Renal cortical epithelial cell (primary cell): ENCODE measurements at places on chromosomes 1 and 21. TPM values are rescaled to one million over a fixed set of nuclear protein-coding genes. Genes with fewer than 3 reads are reported as not detected.

Gene KIAA1614
- 5.9 and 10.7 TPM in 2 replicates for total RNA-seq

- no peak for DNase-seq
Observed at GRCh38 chr21:44326716-44327602, 12.2 kb downstream of the CFAP410 start.

Gene KIF2C
- 0.94 and 15.5 TPM in 2 replicates for total RNA-seq

- no peak for DNase-seq
Observed at GRCh38 chr1:1627261-1627828, 4.6 kb upstream of the MMP23B start.

DNA sequence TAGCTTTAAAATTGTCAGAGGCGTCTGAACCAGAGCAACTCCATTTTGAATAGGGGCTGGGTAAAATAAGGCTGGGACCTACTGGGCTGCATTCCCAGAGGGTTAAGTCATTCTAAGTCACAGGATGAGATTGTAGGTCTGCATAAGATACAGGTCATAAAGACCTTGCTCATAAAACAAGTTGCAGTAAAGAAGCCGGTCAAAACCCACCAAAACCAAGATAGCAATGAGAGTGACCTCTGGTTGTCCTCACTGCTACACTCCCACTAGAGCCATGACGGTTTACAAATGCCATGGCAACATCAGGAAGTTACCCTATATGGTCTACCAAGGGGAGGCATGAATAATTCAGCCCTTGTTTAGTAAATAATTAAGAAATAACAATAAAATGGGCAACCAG, 143.6 kb downstream of the GABPA start:
- peak; percentile 83 for DNase-seq

Gene FOXD2
- 0.15 TPM in 1 of 2 replicates, not detected in the other for total RNA-seq

DNA sequence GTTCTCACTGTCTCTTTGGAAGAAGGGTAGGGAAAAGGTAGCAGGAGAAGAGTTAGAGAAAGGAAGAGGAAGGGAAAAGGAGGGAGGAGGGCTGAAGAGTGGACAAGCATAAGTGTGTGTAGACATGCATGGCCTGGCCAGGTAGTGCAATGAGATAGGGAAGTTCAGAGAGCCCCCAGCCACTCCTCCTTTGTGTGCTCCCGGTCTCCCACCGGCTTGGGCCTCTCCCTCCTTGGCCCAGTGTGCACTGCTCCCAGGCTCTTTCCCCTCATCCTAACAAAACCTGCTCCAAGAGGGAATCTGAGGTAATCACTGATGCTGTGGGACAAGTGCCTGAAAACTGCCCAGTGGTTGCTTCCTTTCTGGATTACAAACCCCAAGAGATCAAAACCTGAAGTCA, 10.3 kb upstream of the LEMD1 start:
- no peak for DNase-seq

Gene FCRL2
- not detected in 2 replicates for total RNA-seq

GRCh38 chr1:74771913-74772515, 39.1 kb downstream of the TYW3 start:
- peak; percentile 54 for DNase-seq

- DNase-seq: no peak
Observed at GRCh38 chr1:245310571-245311531, 156.1 kb downstream of the KIF26B start.

DNA sequence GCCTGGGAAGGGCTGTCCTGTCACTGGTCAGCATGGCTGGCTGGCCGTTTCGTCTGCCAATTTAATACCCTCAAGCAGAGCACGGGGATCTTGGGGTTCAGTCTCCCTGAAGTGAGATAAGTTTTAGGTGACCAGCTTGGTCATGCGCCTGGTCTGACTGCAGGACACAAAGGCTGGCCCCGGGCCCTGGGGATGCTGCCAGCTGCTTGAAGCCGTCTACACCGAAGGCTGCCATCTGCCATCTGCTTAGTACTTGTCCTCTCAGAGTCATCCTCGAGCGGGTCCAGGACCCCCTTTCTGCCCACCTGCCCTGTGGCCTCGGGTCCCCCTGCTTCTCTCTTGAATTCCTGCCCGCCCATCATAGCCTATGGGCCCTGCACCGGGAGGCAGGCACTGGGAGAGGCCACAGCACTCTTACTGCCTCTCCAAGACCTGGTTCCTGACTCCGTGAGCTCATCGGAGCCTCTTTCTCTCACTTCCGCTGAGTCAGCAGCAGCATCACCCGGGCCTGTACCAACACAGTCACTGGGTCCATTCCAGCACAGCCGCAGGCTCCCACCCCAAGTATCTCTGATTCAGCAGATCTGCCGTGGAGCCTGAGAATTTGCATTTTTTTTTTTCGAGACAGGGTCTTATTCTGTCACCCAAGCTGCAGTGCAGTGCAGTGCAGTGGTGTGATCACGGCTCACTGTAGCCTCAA, 7.0 kb downstream of the FBLIM1 start:
- peak; percentile 65 for DNase-seq
